Stimulated activated CD8-positive, alpha-beta memory T cell treated with anti-CD3 and anti-CD28 coated beads, Interleukin-7, amount 100 ng/mL, for 24 hours (primary cell): ENCODE measurements at places on chromosomes 12 and 14.

DNA sequence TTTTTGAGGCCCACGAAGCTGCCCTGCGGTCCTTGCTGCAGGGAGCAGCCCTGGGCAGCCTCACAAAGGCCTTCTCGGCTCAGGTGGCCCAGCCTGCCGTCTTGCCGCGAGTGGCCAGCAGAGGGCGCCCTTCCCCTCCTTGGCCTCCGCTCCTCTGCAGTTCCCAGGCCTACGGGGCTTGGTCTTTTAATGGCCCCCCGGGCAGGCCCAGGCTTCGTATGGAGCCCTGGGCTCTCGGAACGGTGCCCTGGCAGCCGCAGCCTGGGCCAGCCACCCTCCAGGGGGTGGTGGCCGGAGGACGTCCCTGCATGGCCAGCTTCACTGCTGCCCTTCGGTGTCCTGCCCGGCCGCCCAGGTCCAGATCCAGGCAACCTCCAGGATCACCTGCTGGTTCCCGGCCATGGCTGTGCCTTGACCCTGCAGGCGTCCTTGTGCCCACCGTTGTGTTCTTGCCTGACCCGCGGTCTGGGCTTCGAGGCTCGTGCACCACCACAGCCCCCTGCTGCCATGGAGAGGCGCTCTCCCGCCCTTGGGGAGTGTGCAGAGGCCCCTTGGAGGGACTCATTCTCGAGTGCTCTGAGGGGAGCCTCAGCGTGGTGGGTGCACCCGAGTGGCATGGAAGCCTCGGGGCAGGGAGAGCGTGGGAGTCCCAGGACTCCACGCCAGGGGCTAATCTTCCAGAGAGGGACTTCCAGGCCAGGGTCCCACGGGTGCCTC is 9.4 kb downstream of the ASPG start:
- peak; percentile 66 for DNase-seq

DNA sequence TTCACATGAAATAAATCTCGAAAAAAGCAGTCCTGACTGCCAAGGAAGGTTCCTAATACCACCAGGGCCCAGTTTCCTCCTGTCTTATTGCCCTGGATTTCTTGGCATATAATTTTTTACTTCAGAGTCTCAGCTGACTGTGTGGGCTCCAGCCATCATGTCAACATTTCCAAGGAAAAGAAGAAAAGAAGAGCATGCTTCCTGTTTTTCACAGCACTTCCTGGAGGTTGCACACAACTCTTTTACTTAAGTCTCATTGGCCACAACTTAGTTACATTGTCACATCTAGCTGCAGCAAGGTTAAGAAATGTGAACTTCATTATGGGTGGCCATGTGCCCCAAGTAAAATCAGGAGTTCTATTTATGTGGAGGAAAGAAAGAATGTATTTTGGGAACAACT is 24.3 kb downstream of the DACT1 start:
- DNase-seq: no peak

- DNase-seq: no peak
Observed at GRCh38 chr14:36507847-36508417, 12.1 kb downstream of the NKX2-1 start.

DNA sequence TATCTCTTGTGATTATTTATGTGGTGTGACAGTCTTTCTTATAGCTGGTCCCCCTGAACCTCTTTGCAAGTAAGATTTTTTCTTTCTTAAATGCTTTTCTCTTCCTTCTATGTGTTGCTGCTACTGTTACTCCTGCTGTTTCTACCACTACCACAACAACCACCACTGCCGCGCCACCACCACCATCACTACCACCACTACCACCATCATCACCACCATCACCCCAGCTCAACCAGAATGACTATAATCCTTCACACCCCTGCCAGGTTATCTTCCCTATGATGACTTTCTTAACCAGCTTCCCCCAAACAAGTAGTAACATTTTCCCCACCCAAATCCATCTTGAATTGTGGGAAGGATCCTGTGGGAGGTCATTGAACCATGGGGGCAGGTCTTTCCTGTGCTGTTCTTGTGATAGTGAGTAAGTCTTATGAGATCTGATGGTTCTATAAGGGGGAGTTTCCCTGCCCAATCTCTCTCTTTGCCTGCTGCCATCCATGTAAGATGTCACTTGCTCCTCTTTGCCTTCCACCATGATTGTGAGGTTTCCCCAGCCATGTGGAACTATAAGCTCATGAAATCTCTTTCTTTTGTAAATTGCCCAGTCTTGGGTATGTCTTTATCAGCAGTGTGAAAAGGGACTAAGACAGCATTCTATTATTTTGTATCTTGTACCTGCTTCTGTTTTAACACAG is 52.2 kb downstream of the CHST11 start:
- DNase-seq: no peak

- no peak for DNase-seq
Observed at GRCh38 chr14:92481386-92481785, 32.2 kb upstream of the RIN3 start.

- no peak for DNase-seq
Observed at GRCh38 chr12:3542911-3543310, 51.9 kb downstream of the PRMT8 start.

DNA sequence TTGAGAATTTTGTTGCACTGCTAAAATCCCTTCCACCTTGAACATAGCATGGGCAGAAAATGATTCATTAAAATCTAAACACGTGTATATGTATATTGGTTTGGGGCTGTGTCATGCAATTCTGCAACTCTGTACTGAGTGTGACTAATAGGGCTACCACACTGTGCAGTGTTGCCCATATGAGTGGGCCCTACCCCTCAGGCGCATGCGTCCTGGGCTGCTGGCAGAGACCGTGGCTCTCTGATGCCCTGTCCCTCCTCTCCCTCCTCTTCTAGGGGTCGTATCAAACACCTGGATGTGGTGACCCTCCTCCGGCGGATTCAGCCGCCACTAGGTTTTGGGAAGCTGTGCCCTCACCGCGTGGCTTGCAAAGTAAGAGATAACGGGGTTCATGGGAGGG is 128.4 kb upstream of the FKBP4 start:
- DNase-seq: no peak

GRCh38 chr12:72390146-72390545 is 118.0 kb downstream of the TRHDE start:
- no peak for DNase-seq

DNA sequence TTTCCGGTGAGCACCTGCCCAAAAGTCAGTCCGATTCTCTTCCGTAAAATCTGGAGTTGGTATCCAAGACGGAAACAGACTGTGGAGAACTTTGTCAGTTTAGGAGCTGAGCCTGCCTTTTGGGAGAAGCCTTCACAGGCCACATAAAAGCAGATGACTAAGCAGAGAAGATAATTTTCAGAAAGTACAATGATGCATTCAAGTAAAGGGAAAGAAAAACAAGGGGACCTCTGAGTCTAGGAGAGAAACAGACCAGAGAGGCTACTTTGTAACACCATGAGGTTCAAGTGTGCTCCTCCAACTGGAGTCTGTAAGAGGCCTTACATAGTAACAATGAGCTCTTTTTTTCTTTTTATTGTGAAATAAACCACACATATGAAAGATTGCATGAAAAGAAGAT is 21.1 kb downstream of the TMED8 start:
- no peak for DNase-seq

GRCh38 chr12:66647034-66647691 is 31.7 kb downstream of the GRIP1 start:
- no peak for DNase-seq

GRCh38 chr14:30115756-30116155 is 188.1 kb upstream of the PRKD1 start:
- no peak for DNase-seq

GRCh38 chr12:92785563-92785950 is 82.8 kb downstream of the PLEKHG7 start:
- no peak for DNase-seq

GRCh38 chr14:92751819-92752218 is 3.4 kb upstream of the LGMN start:
- no peak for DNase-seq

GRCh38 chr12:105696-106095 is 39.1 kb downstream of the IQSEC3 start:
- DNase-seq: no peak

DNA sequence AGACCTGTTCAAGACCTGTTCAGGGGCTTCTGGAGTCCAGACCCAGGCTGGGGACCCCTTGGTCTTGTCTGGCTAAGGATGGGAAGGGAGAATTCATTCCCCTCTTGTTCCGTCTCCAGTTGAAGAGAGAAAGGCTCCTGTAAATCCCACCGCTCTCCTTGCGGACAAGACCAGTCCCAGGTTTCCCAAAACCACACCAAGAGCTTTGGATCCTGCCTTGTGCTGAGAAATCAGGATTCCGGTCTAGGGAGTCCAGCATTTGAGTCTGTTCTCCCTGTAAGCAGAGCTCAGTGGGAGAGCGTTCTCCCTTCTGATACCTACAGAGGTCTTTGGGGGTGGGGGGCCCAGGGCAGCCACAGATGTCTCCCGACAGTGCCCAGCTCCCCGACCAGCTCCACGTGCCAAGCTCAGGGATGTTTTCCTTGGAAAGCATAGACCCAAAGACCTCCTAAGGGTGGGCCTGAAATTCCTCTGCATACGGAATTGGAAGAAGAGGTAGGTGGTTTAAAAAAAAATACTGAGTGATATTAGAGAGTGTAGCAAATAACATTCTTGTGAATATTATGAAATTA is 1.9 kb downstream of the HOXC13 start:
- no peak for DNase-seq

GRCh38 chr14:90795744-90796143 is 20.5 kb downstream of the TTC7B start:
- no peak for DNase-seq

GRCh38 chr14:22898302-22899090 is 15.5 kb downstream of the REM2 start:
- no peak for DNase-seq

DNA sequence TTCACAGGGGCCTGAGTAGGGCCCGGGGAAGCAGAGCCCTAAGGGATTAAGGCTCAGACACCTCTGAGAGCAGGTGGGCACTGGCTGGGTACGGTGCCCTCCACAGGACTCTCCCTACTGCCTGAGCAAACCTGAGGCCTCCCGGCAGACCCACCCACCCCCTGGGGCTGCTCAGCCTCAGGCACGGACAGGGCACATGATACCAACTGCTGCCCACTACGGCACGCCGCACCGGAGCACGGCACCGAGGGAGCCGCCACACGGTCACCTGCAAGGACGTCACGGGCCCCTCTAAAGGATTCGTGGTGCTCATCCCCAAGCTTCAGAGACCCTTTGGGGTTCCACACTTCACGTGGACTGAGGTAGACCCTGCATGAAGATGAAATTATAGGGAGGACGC is 7.1 kb downstream of the LTBR start:
- DNase-seq: no peak

GRCh38 chr12:4432878-4433744 is 12.5 kb downstream of the FGF6 start:
- no peak for DNase-seq

- no peak for DNase-seq
Observed at GRCh38 chr12:130422676-130423075, 85.0 kb downstream of the PIWIL1 start.

GRCh38 chr14:31965071-31965734 is 111.9 kb upstream of the ARHGAP5 start:
- no peak for DNase-seq

DNA sequence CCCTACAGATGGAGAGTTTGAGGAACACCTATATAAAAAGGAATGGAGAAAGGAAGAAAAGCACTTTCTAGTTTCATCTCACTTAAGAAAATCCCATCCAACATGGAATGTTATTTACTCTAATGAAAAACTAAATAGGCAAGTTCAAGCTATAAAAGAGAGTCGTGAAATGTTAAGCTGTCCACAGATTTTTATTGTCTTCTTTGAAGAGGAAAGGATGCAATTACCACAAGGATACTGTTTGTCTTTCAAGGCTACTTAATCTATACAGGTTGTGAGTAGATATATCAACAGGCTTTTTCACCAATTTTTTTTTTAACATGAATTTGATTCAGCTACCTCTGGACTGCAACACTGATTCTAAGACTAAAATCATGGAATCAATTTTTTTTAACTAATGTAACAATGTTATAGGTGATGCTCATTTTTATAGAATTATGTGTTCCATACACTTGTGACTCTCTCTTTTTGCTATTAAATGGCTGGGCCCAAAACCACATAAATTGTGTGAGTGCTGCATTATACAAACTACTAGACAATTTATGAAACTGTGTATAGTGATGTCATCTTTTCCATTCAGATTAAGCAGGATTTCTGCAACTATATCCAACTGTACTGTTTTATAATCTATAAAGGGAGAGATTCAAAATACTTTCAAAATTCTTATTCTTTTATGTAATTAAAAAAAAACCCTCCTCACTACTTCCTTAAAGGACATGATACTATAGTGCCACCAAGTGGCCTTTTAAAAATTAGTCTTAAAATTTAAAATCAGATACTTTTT is 26.8 kb upstream of the BMAL2 start:
- DNase-seq: no peak

DNA sequence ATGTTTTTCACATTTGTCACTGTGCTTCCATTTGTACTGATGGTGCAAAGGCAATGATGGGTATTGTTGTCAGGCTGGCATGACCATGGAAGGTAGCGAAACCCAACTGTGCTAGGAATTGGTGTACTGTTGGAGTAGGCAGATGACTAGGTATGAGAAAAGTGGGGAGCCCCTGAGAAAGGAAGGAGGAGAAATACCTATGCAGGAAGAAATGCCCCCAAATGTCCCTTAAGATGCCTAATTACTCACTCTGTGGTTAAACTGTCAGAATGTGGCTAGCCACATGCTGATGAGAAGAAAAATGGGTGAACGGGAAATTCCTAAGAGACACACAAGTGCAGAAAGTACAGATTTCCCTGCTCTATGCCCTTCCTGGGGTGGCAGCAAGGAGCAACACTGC is 339.1 kb downstream of the TMEM132D start:
- DNase-seq: no peak

DNA sequence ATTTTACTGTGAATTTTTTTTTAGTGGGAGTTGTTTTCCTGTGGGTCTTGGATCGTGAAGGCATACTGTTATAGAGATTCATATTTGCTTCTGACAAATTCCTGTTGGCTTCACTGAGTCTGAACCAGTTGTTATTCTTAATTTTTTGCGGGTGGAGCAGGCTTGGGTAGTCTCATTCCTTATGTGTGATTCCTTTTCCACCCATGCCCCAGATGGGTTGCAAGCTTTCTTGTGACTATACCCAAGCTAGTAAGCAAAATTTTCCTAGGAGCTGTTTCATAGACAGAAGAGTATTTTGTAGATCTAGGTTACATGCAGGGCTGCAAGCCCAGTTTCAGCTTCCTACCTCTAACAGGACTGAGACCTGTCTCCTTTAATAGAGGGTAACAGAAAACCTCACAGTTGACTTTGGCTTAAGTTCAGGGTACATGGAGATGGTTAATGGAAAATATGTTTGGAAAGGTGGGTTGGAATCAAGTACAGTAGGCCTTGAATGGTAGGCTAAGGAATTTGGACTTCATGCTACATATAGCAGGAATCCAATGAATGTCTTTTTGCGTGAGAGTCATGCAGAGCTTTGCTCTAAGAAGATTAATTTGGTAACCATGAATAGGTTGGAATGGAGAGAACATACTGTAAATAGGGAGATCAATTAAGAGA is 29.0 kb downstream of the TRMT5 start:
- no peak for DNase-seq

DNA sequence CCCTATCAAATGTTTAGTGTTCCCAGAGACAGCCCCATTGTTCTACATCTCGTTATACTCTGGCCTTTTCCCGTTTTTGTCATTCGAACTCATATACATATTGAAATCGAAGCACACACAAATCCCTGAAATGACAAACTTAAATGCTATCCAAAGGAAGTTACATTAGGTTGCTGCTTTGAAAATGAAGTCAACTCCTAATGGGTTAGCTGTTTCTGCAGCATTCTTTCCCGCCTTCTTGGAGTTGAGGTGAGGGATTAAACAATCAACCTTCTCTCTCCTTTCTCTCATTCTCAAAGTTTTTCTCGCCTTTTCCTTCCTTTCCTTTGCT is 642 bp upstream of the PHC1 start:
- no peak for DNase-seq
